ENCODE measurements at places on chromosomes 3 and 15.

DNA sequence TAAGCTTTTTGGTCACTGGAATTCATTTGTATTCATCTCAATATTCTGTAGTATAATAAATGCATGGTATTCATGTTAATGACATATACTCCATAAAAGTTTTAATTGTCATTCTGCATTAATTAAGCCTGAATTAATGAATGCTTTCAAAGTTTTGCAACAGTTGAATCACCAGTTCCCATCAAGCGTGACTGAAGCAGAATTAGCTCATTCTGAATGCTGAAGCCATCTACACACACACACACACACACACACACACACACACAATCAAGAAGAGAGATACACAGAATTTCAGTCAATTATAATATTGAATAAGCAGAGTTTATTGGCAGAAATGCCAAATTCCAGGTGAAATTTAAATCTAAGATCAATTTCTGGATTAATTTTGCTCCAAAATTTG, 252.1 kb upstream of the KCNMB2 start:
- DNase-seq, result no peak

- no peak for DNase-seq
Observed at GRCh38 chr3:123141276-123141675, 60.5 kb upstream of the SEC22A start.

DNA sequence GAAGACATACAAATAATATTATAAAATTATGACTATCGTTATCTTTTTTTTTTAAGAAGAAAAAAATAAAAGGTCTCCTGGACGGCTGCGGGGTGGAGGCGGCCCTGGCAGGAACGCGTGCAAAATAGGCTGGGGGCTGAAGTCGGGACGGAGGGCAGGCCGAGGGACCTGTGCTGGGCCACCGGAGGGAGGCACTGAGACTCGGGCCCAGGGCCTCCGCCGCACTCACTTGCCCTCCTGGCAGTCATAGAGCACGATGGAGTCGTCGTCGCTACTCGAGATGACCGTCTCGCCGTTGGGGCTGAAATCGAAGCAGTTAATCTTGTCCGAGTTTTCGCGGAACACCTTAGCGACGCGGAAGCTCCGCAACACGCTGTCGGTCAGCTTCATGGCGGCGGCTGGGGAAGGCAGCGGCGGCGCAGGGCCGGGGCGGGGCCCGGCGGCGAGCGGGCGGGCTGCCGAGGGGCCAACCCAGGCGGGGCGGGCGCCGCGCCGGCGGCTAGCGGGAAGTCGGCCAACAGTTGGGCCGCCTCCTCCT, 408 bp downstream of the WDR82 start:
- peak; percentile 64 for DNase-seq

- DNase-seq, result no peak
Observed at GRCh38 chr3:100798012-100798411, 88.7 kb downstream of the TFG start.

DNA sequence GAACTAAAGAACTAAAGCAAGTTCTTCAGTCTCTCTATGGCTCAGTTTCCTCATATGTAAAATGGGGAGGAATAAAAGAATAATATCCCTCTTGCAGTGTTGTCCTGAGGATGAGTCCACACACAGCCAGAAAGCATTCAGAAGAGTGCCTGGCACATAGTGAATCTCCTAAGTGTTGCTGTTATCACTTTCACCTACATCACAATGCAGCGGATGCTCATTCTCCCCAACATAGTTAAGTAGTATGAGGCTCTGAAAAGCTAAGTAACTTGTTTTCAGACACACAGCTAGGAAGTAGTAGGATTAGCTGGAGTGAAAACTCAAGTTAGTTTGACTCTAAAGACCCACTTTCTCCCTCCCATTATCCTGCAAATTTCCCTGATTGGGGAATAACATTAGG, 9.1 kb upstream of the USP3 start:
- DNase-seq, result no peak

DNA sequence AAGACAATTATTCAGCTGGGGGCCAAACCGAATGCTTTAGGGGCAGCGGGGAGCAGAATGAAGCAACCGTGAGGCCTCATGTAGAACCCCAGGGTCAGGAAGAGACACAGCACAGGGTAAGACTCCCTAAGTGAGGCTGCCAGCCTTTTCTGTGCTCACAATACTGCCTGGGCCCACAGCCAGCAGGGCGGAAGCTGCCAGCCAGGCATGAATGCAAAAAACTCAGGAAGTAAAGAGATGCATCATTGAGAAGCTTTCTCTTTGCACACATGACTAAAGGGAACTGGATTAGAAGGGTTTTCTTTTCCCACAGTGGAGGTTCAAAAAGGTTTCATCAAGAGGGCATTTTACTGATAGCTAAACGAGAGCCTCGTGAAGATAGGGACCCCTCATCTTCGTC, 33.3 kb downstream of the CA12 start:
- DNase-seq, result no peak

GRCh38 chr3:111858642-111859041, 423 bp upstream of the PHLDB2 start:
- DNase-seq, result no peak

GRCh38 chr15:51825698-51826097, 3.8 kb upstream of the TMOD3 start:
- DNase-seq, result no peak

GRCh38 chr3:171883893-171884279, 40.7 kb downstream of the TMEM212 start:
- DNase-seq, result no peak

DNA sequence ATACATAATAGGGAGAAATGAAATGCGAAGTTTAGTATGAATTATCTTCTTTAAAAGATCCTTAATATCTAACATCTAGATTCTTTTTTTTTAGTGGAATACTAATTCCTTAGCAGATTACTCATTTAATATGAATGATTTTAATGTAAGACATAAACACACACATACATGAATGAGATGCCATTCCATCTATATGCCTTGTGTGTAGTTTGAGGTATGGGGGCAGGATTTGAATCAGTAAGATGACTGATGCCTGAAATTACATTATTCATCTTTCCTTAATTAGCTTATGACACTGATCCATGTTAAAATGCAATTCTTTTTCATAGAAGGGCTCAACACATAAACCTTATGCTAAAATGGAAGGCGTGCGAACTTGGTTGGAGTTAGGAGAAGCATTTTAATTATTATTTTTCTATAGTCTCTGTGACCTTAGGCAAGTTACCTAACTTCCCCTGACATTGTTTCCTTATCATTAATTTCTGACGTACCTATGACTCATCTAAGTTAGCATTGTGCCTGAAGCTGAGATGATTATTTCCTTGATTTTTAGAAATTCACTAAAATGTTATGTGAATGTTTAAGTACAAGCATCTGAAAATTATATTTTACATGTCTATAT, 10.8 kb upstream of the BNIP2 start:
- DNase-seq, result no peak

- no peak for DNase-seq
Observed at GRCh38 chr3:18466136-18466535, 41.0 kb upstream of the SATB1 start.

DNA sequence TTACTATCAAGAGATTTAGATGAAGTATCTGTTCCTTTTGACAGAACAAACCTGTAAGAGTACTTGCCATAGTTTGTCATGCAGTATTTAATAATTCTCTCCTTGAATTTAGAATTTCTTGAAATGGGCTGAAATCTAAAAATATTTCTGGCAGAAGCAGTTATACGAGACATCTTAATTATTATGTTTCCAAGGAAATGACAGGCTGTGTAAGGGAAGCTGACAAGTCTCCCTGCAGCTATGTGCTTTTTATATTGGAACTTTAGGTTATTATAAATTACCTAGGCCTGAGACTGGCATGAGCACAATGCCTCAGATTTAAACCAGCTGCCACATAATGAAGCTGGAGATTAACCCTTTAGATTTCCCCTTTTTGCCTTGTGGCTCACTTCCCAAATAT, 365.0 kb upstream of the EPHA6 start:
- no peak for DNase-seq

DNA sequence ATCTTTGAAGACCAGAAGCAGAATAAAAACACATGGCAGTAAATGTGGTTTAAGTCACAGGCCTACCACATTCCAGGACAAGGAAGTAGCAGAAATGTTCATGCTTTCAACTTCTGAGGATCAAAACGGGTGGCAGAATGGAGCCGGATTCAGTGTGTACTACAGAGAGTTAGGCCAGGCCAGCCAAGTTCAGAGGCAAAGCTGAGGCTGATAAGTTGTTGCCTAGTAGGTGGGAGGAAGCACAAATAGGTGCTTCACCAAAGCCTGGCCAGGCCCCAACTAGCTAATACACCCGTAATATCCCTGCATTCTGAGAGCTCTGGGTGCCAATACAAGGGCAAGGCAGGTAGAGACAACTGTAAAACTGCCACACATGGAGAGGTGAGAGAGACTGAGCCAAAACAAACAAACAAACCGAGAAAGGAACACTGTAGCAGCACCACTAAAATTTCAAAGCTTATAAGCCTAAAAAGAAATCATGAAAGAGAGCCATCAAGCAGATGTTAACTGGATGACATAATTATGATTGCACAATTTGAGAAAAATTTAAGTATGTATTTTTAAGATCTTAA, 156.4 kb upstream of the CBLB start:
- no peak for DNase-seq

- no peak for DNase-seq
Observed at GRCh38 chr3:195103623-195104022, 167.3 kb downstream of the XXYLT1 start.

Measured in stimulated activated CD4-positive, alpha-beta T cell treated with anti-CD3 and anti-CD28 coated beads, Interleukin-1b, Interleukin-23, amount 100 ng/mL, for 4 hours (primary cell).